ENCODE measurements at places on chromosomes 7 and 10.

- no peak for DNase-seq
Observed at GRCh38 chr7:16804674-16805439, at the start of gene AGR2. Gene AGR2, minus strand, starts transcription at chr7:16804999. Its CDS starts 3,203 bp downstream, at chr7:16801796.

GRCh38 chr7:102044641-102044983 is 227.2 kb downstream of the CUX1 start:
- DNase-seq = no peak

DNA sequence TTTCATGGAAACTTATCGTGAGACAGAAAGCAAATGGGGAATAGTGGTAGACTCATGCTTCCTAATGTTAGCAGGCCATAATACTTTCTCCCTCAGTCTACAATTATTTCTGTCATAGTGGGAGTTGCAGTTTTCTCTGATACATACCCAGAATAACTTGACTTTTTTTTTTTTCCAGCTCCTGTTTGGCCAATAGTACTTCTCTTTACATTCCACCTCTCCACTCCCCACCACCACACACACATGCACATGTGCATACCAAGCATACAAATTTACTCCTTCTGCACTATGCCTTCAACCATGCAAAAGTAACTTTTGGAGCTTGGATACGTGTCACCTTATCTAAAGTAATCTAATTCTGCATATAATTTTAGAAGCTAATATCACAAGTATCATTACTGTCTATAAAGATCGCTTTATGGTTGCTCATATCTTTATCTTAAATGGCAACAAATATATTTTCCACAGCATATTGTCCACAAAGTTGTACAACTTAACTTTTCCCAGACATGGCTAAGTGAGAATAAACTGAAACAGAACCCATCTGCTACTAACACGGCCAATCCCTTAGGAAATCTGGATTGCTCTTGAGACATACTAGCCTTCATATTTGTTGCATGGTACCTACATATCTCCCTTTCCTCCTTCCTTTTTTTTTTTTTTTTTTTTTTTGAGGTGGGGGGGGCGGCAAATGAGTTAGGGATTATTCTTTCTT is 49.0 kb downstream of the TES start:
- DNase-seq = no peak

DNA sequence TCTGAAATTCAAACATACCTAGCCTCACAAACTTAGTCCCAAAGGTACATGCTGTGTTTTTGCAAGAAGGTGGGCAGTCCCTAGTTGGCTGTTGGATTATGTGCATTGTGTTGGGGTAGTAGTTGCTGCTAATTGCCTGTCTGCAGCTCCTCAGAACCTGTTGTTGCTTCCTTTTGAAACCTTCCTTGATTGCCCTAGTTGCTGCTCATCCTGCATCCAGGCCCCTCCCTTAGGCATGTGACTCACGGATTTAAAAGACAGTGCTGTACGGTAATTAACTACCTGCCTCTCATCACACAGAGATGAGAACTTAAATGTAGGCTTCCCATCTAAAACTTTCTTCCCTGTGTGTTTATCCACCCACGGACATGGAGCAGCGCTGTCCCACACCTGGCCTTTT is 67.7 kb downstream of the BMPR1A start:
- no peak for DNase-seq

- DNase-seq = peak; percentile 24
Observed at GRCh38 chr10:129764011-129764900, 199.8 kb downstream of the EBF3 start.

DNA sequence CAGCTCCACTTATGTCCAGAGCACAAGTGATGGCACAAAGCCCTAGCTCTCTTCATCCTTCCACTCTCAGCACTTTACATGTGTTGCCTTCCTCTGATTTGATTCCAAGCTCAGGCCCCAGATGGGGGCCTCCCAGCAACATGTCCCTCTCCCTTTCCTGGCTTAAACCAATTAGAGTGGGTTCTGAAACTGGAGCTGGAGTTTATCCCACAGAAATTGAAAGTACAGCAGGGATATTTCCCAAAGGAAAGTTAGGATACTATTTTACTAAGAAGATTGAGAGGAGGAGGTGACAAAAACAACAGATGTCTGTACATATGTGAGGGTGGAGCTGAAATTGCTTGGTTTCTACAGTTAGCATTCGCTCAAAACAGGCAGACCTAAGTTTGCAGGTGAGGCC is 724.6 kb downstream of the AUTS2 start:
- no peak for DNase-seq

DNA sequence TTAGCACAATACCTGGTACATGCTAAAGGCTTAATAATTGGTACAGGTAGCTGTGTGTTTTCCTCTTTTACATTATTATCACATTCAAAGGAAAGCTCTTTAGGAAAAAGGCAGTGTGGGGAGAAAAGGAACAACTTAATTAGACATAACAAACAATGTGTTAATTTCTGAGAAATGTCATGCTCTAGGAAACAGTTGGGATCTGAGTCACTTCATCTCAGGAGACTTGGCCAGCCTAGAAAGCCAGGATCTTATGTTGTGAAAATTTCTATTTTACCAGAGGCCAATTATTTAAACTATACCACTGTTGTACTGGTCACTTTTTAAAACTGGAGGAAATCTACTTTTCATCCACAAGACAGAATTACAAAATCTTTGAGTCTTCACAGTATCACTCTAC is 39.6 kb downstream of the ARMH3 start:
- DNase-seq = no peak
